NCI-H1417 (cell line): ENCODE measurements at places on chromosomes 7 and 10.

GRCh38 chr7:108613147-108613948 is 43.7 kb downstream of the DNAJB9 start:
- DNase-seq: peak; percentile 83

DNA sequence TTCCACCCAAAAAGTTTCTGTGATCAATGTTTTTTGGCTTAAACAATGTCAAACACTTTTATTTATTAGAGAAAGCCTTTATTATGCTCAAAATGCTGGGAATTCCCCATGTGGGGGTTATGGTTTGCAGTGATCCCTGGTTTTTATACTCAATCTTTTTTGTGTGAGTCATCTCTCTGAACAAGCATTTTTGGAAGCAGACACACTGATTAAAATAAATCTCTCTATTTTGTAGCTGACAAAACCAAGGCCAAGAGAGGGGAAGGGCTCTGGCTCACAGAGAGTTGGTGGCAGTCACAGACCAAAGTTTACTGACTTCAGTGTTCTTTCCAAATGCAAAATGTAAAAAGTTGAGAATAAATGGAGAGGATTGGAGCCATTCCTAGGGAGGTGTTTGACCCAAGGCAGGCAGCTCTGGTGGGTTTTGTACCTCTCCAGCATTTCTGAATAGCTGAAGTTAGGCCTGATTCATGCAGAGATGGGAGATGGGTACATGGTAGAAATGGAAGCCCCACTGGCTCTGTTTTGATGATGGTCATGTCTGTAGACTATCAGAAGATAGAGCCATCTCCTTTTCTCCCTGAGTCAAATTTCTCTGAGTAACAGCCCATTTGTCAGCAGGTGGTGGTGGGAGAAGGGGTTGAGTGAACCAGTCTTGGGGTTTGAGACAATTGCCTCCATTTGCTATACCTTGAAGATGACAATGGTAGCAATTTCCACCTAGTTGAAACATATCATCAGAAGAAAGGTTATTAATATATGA is 45.4 kb upstream of the NAMPT start:
- DNase-seq: no peak

- no peak for DNase-seq
Measured at GRCh38 chr10:99975106-99975829, 34.5 kb downstream of the DNMBP start.

DNA sequence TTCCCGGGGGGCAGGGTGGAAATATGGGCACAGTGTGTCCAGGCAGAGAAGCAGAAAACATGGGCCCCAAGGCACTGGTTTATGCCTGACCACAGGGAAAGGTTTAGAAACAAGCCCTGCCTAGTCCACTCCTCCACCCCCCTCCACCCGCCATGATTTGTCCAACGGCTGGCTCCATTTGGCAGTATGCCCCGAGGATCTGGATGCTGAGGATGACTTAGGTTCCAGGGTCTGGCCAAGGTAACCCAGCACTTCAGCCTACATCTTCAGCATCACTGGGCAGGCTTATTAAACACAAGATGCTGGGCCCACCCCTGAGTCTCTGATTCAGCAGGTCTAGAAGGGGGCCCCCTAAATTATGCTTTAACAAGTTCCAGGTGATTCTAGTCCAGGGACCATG is 121.9 kb downstream of the RALA start:
- DNase-seq: peak; percentile 11

GRCh38 chr7:50687575-50688225 is 95.0 kb downstream of the GRB10 start:
- DNase-seq: no peak

- DNase-seq: no peak
Measured at GRCh38 chr10:71092812-71093401, 119.5 kb upstream of the UNC5B start.

GRCh38 chr7:118076564-118076963 is 107.4 kb upstream of the LSM8 start:
- DNase-seq: no peak

- no peak for DNase-seq
Measured at GRCh38 chr7:92528958-92529264, 316 bp downstream of the RBM48 start.
